ENCODE measurements at places on chromosomes 3 and 15.

DNA sequence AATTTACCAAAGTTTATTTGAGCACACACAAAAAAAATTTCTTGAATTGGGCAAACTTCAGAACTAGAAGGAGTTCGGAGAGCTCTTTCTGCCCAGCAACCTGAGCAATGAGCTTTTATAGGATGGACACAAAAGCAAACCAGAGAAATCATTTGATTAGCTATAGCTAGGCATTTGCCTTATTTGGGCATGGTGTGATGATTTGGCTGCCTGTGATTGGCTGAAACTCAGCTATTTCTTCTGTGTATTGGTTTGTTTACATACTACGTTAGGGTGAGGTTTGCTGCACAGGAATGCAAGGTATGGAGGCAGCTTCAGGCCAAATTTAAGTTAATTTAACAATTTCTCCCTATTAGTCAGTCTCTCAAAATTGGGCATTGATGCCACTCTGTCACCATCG lies 65.1 kb downstream of the NEK11 start:
- DNase-seq: peak; percentile 19

DNA sequence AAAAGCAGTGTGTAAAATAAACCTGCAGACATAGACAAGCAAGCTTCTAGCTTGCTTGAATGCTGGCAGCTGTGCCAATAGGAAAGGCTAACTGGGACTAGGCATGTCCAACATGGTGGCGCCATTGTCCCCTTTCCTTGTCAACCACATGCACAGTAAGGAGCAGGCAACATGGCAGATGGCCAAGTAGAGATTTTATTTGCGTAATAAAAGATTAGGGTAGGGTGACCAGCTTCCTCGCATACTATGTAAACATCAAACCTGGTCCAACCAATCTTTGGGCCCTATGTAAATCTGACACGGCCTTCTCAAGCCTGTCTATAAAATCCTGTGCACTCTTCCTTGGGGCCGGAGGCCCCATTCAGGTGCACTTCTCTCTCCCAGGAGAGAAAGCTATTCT lies 575.4 kb upstream of the GOLIM4 start:
- peak; percentile 4 for DNase-seq

- no peak for DNase-seq
Measured at GRCh38 chr3:38119821-38120692, 16.9 kb downstream of the ACAA1 start.

GRCh38 chr3:188584162-188584529 lies 430.2 kb downstream of the LPP start:
- peak; percentile 85 for DNase-seq

DNA sequence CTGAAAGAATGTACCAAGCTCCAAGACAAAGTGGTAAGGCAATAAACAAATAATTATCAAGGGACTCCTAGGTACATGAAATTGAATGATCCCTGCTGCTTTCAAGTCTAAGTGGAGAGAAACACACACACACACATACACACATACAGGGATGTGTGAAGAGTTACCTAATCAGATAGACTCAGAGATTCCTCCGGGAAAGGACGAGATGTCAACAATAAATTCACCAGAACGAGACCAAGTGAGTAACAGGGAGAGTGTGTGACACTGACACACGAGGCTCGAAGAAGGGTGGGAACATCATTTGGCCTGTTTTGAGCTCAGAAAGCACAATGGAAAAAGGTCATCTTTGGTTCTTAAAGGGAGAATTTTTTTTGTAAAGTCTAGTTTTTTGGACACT lies 13.4 kb downstream of the LRIG1 start:
- no peak for DNase-seq

DNA sequence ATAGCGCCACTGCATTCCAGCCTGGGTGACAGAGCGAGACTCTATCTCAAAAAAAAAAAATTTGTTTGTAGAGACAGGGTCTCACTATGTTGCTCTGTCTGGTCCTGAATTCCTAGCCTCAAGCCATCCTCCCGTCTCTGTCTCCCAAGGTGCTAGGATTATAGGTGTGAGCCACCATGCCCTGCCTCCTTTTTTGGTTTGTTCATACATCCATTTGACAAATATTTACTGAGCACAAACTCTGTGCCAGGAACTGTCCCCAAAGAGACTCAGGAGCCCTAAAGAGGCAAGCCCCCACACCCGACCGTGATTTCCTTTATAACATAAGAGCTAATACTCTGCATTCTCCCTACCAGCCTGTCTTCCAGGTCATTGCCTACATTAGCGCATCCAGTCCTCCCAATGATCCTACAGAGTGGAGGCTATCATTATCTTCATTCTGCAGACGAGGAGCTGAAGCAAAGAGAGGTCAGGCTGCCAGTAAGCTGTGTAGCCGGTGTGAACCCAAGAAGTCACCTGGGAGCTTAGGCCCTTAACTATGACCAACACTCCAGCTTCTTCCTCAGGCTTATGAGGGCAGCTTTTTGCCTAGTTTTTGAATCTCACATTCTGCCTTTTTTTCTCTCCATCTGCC lies 6.3 kb upstream of the PXK start:
- no peak for DNase-seq

GRCh38 chr3:65503776-65504175 lies 534.9 kb downstream of the MAGI1 start:
- no peak for DNase-seq

GRCh38 chr15:20353966-20354883 lies 187.4 kb downstream of the GOLGA6L6 start:
- no peak for DNase-seq

DNA sequence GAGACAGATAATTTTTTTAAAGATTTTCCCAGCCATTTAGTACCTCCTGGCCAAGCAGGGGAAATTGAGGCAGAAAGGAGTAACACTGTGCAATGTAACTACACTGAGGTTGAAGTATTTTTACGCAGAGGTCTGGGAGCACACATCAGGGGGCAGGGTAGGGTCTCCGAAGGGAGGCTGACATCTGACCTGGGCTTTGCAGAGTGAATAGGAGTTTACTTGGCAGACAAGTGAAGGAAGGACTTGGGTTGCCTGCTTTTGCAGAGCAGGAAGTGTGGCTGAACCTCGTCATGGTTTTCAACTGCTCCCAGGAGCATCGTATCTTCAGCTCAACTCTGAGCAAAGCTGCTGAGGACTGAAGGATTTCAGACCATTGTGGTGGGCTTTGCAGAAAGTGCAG lies 66.2 kb downstream of the LRRK1 start:
- no peak for DNase-seq

DNA sequence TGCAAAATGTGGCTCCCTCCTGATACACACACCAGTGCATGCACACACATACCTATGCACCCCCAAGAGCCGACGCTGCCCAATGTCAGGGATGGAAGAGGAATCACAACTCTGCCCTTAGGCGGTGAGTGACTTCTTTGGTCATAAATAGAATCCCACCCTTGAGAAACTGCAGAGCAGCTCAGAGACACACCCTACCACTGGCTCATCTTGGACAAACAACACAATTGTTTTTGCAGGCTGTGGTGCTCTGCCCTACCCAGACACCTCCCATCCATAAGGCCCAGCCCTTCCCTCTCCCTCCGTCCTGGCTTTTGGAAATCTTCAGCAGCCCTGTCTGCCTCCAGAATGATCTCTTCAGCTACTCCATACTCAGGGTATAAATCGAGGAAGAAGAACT lies 73.8 kb upstream of the HRH1 start:
- no peak for DNase-seq

DNA sequence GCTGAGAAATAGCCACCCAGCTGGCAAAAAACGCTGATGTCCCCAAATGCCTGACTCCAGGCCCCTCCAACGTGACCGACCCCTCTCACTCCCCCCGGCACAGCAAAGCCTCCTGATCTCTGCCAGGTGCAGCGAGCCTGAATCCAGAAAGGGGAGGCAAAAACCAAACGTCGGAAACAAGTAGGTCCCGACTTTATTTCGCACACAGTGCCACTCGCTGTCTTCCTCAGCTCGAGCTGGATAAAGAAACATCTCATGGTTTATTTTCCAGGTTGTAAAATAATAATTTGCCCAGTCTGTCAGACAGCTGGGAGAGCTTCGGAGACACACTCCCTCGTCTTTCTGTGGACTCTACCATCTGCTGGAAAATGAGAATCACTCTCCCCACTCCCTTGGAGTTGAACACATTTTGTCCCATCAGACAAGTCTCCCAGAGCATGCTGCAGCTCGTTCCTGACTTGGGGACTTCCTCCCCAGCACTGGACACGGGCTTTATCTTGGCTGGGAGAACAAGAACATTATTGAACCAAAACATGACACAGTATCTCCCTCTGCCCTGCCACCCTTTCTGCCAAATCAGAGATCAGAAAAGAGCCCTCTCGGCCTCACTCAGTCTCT lies 142.8 kb downstream of the NUP210 start:
- DNase-seq: no peak

GRCh38 chr3:56368846-56369245 lies 99.4 kb downstream of the ERC2 start:
- no peak for DNase-seq

- DNase-seq: peak; percentile 12
Measured at GRCh38 chr3:69085168-69085832, 563 bp downstream of the ARL6IP5 start.

- DNase-seq: no peak
Measured at GRCh38 chr3:30510596-30510995, 95.8 kb upstream of the TGFBR2 start.

DNA sequence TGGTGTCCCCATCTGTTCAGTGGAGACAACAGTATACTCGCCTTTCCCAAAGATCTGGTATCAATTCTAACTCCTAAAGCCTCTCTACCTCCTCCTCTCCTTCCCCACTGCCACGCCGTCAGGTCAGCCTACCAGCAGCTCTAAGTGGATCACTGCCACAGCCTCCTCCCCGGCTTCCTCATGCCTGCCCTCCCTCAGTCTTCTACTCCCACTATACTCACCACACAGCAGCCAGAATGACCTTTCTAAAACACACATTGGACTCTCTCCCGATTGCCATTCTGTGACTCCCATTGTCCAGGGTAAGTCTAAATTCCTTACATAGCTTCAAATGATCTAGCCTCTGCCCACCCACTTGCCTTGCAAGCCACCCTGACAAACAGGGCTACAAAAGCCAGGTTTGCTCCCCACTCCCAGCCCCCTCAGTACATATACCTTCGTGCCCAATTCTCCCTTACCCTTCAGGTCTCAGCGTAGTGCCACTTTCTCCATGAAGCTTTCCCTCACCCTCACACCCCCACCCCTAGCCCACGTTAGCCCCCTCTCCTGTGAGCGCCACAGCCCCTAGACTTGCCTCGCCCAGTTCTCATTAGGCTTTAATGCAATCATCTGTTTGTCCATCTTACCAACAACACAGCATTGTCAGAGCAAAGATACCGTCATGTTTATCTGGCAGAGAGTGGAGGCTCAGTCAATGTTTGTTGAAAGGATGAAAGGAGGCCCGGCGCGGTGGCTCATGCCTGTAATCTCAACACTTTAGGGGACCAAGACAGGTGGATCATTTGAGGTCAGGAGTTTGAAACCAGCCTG lies 9.5 kb upstream of the SEMA7A start:
- no peak for DNase-seq

DNA sequence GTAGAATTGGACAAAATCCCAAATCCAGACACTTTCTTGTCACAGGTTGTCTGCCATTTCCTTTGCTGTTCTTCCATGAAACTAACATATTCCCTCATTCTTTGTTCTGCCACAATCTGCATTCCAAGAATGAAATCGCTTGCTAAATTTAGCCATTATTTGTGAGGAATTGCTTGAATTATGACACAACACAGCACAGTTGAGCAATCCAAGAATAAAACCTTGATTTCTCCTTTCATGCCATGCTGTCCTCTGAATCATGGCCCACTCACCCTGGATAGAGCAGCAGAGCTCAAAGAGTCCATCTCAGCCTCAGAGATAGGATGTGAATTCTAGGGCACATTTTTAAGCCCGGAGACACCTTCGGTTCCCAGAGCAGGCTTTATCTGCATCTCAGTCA lies 35.2 kb upstream of the GREM1 start:
- DNase-seq: peak; percentile 91

DNA sequence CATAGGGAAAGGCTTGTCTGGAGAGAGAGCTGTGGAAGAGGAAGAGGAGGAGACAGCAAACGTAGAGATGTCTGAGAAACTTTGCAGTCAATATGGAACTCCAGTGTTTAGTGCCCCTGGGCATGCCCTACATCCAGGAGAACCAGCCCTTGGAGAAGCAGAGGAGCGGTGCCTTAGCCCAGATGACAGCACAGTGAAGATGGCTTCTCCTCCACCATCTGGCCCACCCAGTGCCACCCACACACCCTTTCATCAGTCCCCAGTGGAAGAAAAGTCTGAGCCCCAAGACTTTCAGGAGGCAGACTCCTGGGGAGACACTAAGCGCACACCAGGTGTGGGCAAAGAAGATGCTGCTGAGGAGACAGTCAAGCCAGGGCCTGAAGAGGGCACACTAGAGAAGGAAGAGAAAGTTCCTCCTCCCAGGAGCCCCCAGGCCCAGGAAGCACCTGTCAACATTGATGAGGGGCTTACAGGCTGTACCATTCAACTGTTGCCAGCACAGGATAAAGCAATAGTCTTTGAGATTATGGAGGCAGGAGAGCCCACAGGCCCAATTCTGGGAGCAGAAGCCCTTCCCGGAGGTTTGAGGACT lies 6.9 kb downstream of the MAP1A start:
- no peak for DNase-seq

DNA sequence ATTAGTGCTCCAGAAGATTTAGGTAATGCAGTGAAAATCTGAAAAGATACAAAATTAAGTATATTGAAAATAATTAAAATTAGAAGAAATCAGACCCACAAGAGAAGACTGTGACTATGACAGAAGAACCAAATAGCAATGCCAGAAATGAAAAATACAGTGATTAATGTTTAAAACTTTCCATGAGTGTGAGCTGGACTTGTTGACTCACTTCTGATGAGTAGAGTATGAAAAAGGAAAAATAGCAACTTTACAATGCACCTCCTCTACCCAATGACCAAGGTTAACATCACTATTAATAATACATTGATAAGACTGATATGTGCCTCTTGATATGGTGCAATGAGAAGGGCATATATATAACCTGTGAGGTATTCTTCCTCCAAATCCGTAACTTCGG lies 39.3 kb upstream of the SLC22A13 start:
- DNase-seq: peak; percentile 41

DNA sequence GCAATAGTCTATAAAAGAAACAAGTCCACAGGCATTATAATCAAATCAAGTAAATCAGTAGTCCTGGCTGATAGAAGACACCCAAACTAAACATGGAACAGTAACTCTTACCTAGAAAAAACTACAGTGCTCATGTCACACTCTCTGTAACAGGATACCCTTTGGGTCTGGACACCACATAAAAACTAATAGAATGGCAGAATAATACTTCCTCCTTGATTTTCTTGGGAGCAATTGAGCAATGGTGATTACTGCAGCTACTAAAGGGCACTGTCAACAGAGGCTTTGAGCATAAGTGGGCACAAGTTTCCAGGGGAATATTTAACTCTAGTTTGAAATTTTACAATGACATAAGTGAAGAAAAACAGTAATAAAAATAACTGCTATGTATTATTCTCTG lies 59.5 kb downstream of the GLB1 start:
- DNase-seq: no peak

GRCh38 chr3:29576675-29577074 lies 295.8 kb downstream of the RBMS3 start:
- DNase-seq: no peak

- DNase-seq: peak; percentile 86
Measured at GRCh38 chr15:64536244-64536836, 76.0 kb downstream of the ZNF609 start.

GRCh38 chr3:65398953-65399352 lies 639.8 kb downstream of the MAGI1 start:
- DNase-seq: peak; percentile 71

All from M059J (cell line).